ENCODE measurements at places on chromosomes 1 and 21.
A peak's percentile ranks its signal among the peaks of the same experiment; 100 is the strongest.

- DNase-seq = no peak
These were observed 166.5 kb downstream of the RRAGC start for GRCh38 chr1:38693031-38693430.

- DNase-seq = peak; percentile 87
These were observed 26.9 kb downstream of the RPL5 start for GRCh38 chr1:92858564-92859399.

- no peak for DNase-seq
These were observed 84.1 kb upstream of the ZNF326 start for GRCh38 chr1:89910780-89911179.

DNA sequence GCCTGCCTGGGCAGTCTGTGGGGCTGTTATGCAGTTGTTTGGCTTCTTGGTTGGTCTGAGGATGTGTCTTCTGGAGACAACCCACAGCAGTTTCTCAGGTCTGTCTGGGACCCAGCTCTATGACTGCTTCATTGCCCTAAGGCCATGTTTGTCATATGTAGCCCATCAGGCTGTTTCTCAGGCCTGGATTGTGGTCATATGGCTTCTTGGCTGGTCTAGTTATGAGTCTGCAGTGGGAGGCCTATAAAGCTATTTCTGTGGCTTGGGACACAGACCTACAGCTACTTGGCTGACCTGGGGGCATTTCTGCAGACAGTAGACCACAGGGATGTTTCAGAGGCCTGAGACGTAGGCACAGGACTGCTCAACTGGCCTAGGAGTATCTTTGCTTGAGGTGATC lies 41.5 kb downstream of the CHIA start:
- no peak for DNase-seq

DNA sequence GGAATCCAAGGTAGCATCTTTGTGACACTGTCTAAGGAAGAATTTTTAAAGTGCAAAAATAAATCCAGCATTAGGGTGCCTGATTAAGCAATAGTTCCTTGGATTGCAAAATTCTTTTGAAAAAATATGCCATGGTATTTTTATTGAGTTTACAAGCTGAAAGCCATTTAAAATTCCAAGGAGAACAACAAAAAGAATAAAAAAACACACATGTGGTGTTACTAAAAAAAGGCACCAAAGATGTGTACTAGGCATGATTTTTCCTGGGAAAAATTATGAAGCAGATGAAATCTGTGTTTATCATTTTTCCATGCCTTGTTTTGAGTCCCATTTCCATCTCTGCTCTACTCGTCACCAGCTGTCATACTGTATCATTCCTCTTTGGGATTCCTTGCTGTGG lies 157.0 kb upstream of the ZNHIT6 start:
- DNase-seq = no peak

GRCh38 chr21:43020771-43021170 lies 46.4 kb downstream of the PKNOX1 start:
- no peak for DNase-seq

DNA sequence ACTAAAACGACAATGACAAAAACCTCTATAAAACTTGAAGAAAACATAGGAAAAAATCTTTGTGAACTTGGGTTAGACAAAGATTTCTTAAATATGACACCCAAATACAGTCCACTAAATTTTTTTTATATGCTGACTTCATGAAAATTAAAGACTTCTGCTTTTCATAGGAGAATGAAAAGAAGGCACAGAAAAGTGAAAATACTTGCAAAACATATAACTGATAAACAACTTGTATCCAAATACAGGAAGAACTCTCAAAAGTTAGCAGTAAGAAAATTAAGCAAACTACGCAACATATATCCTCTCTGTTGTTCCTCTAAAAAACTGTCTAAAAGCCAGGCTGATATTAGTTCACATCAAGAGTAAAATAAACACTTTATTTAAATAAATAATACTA lies 53.6 kb downstream of the KIFAP3 start:
- no peak for DNase-seq

DNA sequence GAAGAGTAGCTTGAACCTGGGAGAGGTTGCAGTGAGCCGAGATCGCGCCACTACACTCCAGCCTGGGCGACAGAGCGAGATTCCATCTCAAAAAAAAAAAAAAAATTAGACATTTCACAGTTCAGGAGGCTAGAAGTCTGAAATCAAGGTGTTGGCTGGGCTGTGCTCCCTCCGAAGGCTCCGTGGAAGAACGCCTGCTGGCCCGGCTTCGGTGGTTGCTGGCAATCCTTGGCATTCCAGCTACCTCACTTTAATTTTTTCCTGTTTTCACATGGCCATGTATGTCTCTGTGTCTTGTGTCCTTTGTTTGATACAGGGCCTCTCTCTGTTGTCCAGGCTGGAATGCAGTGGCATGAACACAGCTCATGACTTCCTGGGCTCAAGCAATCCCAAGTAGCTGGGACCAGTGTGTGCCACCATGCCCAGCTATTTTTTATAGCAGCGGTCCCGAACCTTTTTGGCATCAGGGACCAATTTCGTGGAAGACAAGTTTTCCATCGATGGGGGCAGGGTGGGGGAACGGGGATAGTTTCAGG lies 24.5 kb downstream of the OPRD1 start:
- no peak for DNase-seq
